Gastroesophageal sphincter (tissue), 4 donors: ENCODE measurements at places on chromosomes 3 and 15. TPM values are rescaled to one million over a fixed set of nuclear protein-coding genes. Genes with fewer than 3 reads are reported as not detected.

The CILP gene
- 114 TPM for total RNA-seq

DNA sequence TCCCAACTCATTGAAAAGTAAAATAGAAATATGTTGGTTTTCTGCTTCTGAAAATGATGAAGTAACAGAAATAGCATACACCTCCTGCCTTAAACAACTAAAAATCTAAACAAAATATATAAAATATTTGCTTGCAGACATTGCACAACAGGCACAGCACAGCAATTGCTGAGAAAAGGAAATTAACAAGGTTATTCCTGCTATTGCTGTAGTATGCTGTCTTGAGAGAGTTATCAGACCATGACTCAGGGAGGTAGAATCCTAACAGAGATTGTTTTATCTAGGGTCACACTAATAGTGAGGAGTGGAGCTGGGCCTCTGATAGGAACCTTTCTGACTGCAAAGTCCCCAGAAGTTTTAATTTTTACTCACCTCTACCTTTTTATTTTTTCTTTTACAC is 72.6 kb downstream of the ZBTB20 start:
- ATAC-seq, result no peak

The CHAC1 gene
- total RNA-seq, result 1.8 TPM

The SLC12A1 gene
- not detected for total RNA-seq

The SEMA3G gene
- total RNA-seq, result 33.9 TPM

The CPEB1 gene
- total RNA-seq, result 3.2 TPM

DNA sequence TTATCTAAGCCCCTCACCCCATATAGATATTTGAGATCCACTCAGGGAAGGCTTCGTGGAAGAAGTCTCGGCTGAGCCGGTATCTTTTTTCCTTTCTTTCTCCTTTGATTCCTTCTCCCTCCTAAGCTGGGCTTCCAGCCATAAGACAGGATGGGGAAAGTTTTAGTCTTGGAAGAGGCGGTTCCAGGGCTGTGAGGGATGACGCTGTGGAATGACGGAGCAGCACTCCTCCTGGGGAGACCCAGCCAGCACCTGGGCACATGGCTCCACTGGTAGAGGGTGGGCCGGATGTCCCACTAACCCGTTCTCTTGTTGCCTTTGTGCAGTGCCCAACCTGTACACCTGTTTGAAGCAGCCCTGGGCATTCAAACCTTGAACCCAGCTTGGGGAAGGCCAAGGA is 43.2 kb upstream of the FAM107A start:
- peak; percentile 18 for ATAC-seq

DNA sequence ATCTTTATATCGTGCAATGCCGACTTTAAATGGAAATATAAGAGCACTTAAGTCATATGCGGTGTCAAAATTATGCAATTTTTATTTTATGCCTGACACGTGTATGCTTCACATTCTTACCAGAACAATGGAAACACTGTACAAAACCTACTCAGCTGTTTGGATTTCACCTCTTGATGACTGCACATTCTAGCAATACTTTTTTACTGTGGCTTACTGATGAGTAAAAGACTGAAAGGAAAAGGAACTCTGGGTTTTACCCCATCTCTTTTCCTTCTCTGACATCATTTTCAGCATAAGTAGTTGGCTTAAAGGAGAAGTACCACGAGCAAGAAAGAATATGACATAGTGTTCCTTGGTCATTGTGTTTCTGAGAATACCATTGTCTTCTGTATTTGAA is 142.8 kb downstream of the POLR2M start:
- no peak for ATAC-seq

The PLSCR2 gene
- total RNA-seq, result 1.3 TPM

DNA sequence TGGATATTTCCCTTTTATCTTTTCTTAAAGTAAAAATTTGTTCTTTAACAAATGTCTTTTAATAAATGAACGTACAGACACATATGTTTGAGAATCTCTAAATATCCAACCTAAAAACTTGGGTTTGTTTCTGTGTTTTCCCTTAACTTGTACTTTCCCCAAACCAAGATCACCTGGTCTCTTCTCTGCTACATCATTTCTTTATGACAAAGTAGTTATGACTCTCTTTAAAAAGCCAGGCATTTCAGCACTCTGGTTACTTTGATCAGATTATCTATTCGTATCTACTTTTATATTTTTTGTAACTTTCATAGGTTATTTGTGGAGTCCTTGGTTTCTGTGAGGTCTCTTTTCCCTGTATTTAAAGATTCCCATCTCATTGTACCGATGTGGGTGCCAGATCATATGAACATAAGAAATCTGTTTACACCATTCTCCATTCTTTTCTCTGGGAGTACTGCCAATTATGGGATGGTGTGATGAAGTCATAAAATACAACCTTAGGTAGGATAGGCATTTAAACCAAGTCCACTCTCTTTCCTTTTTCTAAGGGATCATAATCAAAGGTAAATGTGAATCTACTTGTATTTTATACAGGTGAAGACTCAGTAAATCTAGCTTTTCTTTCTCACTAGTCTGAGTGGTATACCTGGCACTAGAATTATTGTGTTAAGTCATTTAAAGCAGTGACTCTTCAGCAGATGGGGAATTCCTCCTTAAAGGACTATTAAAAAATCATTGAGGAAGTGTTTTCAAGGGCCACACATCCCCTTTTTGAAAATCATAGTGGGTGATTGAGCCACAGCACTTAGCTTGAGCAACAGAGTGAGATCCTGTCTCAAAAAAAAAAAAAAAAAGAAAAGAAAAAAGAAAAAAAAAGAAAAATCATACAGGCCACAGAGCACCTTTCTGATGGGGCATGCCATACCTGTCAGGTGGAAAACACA is 12.4 kb upstream of the NFKBIZ start:
- ATAC-seq, result peak; percentile 77

- ATAC-seq, result no peak
Measured at GRCh38 chr3:46375814-46376213, 5.1 kb downstream of the CCR5 start.
